ENCODE measurements at places on chromosomes 13 and 19.

GRCh38 chr19:34274827-34275625, 20.7 kb downstream of the GARRE1 start:
- no peak for DNase-seq

- DNase-seq, result no peak
Observed at GRCh38 chr19:18501832-18502231, 20.0 kb downstream of the ELL start.

GRCh38 chr19:7067716-7068115, 1.8 kb upstream of the ZNF557 start:
- DNase-seq, result no peak

DNA sequence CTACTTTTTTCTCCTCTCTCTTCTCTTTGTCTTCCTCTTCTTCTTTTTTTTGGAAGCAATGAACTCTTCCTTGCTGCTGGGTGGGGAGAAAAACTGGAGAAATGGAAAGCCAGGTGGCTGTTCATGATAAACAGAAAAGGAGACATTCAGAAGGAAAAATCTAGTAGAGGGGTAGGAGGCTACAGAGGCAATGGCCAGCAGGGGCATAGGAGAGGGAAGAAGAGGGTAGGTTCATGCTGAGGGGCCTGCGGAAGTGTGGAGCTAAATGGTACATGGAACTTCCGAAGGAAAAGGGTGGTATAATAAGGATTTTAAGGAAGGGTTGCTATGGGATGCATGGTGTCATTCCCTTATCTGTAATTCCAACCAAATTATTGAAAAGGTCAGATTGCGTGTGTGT, 17.5 kb upstream of the HS6ST3 start:
- no peak for DNase-seq

GRCh38 chr13:80655778-80656511, 315.0 kb upstream of the SPRY2 start:
- no peak for DNase-seq

DNA sequence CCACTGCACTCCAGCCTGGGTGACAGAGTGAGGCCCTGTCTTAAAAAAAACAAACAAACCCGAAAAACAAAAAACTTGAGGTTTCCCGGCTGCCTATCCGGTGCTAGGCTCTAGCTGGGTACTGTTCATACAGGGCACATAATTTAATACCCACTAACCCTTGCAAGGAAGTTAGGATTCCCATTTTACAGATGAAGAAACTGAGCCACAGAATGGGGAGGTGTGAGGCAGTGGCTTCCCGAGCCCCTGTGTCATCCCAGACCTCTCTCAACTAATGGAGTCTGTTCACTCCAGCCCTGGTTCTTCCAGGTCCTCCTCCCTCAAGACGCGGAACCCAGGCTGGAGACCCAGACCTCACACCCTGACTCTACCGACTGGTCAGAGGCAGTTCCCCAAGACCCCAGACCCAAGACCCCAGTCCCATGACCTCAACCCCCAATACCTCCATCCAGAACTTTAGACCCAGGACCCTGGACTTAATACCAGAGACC, 576 bp downstream of the APBA3 start:
- DNase-seq, result peak; percentile 29

DNA sequence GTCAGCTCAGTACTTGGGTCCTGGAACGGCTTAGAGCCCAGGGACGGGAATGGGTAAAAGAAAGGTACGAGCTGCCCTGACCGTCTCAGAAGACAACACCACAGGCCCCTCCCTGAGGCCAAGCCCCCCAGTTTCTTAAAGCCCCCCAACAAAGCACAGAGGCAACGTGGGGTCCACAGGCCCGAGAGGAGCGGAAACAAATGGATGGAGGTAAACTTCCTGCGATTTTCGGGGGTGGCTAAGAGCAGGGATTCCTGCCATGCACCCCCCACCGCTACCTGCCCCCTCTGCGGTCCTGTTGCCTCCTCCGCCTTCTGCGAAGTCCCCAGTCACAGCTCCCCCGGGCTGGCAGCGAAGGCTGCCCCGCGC, 48.2 kb downstream of the PTPRS start:
- no peak for DNase-seq

DNA sequence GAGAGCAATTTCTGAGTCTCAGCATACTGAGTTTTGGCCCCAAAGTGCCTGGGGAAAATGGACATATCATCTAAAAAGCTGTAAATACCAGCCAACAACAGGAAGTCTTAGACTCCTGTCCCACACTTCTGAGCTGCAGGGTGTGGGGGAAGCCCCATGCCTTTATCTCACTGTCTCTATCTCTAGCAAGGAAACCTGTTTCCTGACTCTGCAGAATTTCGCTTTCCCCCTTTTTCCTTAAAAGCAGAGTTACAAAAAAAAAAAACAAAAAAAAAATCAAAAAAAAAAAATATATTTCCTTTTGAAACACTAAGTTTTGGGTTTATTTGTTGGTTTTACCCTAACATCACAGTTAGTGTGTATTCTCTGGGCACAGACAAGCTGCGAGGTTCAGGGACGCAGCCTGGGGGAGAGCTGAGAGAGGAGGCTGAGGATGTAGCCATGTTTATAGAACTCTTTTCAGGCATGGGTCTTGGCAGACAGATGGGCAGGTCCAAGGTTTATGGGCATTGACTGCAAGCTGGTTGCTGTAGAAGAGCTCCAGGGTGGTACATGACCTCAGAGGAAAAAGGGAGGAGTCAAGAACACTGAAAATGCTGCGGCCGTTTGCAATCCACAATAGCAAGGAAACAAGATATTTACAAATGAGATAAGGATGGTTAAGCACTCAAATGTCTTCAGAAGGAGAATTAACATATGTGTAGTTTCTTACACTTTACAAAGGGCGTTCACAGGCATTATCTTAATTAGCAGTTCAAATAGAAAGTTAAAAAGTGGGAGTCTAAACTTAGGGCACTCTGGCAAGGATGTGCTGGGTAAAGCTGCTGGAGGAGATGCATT, 4.9 kb downstream of the MBNL2 start:
- peak; percentile 69 for DNase-seq

- no peak for DNase-seq
Observed at GRCh38 chr13:93356469-93356868, 129.9 kb downstream of the GPC6 start.

DNA sequence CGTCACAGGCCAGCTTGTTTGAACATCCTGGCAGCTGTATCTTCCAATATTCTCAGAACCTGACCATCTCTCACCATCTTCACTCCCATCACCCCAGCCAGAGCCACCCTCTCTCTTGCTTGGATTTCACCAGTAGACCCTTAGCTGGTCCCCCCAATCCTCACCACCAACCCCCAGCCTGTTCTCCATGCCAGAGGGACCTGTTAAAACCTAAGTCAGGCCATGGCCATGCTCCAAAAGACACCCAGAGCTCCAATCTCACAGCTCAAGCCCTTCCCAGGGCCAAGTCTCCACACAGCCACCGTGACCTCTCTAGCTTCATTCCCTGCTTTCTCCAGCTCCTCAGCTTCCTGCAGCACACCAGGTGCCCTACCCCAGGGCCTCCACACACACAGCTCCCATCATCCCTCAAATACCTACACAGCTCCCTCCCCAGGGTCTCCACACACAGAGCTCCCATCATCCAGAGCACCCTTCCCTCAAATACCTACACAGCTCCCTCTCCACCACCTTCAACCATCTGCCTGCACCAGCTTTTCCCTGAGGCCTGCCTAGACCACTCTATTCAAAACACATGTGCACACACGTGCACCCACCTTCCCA, 13.8 kb downstream of the EPS8L1 start:
- no peak for DNase-seq

DNA sequence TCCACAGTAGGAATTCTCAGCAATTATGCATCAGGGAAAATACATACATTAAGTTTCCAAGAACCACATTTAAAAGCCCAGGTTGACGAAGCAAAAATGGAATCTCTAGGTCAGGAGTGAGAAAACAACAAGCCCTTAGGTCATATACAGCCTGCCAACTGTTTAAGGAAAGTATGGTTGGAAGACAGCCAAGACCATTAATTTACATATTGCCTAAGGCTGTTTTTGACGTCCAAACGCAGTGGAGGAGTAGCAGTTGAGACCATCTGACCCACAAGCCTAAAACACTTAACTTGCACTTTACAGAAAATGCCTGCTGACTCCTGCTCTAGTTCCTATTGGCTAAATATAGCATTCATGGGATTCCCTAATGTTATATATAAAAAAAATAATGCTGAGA, 299.0 kb downstream of the ITGBL1 start:
- no peak for DNase-seq

- no peak for DNase-seq
Observed at GRCh38 chr13:30319655-30320054, 12.3 kb upstream of the KATNAL1 start.

DNA sequence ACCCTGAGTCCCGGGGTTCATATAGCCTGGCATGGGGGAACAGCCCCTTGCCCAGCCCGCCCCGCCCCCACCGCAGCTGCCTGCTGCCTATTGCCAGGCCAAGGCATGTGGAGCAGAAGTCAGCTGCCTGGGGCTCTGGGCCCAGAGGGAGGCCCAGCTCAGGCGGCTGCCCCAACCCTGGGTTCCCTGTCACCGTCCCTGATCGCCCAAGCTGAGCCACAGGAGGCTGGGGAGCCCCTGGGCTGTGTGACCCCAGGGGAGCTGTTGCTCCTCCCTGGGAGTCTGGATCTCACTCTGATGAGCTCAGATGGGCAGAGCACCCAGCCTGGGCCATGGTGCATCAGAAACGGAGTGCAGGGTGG, 1.4 kb downstream of the PLIN4 start:
- no peak for DNase-seq

DNA sequence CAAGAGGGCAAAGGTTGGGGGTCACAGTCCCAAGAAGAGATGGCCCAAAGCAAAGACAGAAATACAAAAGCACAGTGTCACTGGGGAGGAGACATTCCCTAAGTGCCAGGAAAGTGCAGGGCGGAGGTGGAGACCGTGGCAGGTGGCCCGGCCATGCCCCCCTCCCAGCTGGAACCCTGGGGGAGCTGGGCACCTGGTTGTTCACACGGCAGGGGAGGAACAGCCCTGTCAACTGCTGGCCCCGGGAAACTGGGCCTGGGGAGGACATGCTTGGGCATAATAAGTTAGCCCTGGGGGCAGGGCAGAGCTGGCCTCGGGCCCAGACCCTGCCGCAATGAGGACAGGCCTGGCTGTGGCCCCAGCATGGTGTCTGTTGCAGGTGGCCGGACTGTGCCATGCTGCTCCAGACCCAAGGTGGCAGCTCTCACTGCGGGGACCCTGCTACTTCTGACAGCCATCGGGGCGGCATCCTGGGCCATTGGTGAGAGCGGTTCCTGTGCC, 7.4 kb downstream of the HPN start:
- no peak for DNase-seq

GRCh38 chr19:53958823-53959757, 3.6 kb upstream of the CACNG8 start:
- DNase-seq, result no peak

DNA sequence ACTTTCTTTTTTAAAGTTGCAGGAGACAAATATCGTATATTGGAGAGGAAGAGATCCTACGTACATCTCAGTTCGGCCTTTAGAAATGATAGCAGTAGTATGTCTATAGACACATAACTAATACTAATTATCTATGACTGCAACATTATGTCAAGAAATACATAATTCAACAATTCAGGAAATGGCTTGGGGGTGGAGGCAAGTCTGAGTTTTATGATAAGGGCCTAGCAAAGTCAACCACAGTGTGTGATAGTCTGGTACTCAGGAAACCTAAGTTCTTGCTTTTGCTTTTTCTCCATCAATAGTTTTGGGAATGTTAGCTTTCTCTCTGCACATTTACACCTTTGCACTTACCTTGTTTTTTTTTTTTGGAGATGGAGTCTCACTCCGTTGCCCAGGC, 27.5 kb upstream of the OBI1 start:
- no peak for DNase-seq

DNA sequence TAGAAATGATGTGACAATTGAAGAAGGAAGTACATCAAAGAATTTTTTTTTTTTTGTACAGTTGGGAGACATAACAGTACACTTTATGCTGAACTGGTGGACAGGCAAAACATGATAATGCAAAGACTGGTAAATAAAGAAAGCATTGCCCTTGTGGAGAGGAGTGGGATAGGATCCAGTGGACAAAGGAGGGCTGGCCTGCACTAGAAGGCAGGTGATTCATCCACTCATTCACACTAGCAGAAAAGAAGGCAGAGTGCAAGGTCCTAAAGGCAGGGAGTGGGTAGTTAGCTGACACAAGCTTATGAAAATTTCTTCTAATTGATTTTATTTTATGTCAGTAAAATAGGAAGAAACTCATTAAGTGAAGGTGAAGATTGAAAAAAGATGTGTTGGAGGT, 17.6 kb upstream of the NALCN start:
- no peak for DNase-seq

- no peak for DNase-seq
Observed at GRCh38 chr19:47618771-47619170, 9.8 kb downstream of the BICRA start.

DNA sequence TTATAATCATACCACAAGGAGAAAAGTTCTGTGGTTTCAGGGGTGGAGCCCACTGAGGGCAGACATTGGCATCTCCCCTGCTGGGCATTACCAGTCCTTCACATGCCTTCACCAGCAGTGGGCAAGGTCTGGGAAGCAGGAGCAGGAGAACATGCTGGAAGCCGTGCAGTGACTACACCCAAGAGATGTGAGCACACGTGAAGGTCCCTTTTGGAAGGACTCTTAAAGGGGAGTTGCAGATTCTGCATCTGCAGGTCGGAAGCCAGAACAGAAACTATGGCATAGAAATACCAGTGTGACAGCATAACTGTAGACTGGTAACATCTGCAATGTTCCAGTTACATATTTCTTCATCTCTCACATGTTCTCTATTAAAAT, 26.9 kb upstream of the KL start:
- DNase-seq, result no peak

GRCh38 chr13:21686751-21687391, 16.0 kb downstream of the FGF9 start:
- DNase-seq, result no peak

DNA sequence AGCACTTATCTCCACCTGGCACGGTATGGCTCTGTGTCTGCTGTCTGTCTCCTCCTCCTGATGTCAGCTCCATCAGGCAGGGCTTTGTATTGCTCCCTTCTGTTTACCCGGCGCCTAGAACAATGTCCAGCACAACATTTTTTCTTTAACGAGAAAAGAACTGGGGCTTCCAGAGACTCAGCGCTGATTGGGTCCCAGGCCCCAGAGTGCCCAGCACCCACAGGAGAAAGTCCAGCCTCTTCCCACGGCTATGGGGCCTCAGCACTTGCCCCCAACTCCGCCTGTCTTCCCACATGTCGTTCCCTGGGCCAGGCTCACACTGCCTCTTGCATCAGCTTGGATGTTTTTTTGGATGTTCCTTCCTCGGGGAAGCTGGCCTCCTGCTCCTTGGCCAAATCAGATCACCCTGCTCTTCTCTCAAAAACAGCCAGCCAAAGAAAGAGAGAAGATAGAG, 6.9 kb downstream of the MYPOP start:
- no peak for DNase-seq

All from CD4-positive, alpha-beta T cell treated with Interleukin-2 at 100 ng/mL for 4 hours (primary cell).